ENCODE measurements at places on chromosomes 3 and 15.

GRCh38 chr3:76212679-76213078, 427.3 kb upstream of the ZNF717 start:
- DNase-seq, result no peak

DNA sequence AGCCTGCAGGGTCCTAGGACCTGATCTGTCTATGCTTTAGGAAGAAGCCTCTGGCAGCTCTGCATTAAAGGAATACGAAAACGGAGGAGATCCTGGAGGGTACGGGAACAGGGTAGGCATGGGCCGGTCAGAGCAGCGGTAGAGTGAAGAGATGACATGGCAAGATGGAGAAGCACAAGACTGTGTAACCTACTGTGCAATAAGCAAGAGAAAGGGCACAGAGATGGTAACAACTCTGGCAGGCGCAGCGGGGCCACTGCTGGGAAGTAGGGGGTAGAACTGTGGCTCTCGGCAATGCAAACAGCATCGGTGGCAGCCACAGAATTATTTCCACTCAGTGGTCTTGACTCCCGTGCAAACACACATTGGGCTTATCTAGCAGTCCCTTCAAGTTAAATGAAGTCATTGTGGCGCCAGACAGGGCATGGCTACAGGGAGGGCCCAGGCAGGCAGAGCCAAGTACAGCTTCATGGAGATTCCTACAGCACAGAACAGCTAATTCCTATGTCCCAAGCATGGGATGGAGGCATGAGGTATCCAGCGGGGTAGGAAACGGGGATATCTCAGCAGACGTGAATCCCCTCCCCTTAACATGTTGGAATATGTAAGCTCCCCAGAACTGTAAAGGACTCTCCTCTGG, 28.8 kb downstream of the WHAMM start:
- DNase-seq, result no peak

DNA sequence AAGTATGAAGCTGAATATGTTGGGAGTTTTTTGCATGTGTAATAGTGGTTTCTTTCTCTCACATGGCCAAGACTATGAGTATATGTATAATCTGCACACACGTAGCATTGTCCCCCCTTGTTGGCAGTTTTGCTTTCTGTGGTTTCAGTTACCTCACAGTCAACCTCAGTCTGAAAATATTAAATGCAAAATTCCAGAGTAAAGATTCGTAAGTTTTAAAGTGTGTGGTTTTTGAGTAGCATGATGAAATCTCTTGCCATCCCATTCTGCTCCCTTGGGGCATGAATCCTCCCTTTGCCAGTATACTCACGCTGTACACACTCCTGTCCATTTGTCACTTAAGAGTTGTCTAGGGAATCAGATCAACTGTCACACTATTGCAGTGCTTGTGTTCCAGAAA, 742.0 kb upstream of the CCDC54 start:
- DNase-seq, result no peak

GRCh38 chr15:48557335-48557734, 88.2 kb downstream of the FBN1 start:
- DNase-seq, result no peak

DNA sequence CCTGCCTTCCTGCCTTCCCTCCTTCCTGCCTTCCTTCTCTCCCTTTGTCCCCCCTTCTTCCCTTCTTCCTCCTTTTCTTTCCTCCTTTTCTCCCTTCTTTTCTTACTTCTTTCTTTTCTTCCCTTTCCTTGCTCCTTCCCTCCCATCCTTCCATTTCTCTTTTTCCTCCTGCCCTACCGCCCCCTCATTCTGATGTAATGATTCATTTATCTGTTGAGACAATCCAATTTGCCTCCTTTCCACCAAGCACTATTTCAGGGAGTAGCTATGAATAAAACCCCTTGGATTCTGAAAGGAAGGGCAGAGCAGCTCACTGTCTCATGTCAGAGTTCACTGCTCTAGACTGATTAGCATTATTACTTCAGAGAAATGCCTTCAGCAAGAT, 462.6 kb downstream of the PDCD6IP start:
- no peak for DNase-seq

DNA sequence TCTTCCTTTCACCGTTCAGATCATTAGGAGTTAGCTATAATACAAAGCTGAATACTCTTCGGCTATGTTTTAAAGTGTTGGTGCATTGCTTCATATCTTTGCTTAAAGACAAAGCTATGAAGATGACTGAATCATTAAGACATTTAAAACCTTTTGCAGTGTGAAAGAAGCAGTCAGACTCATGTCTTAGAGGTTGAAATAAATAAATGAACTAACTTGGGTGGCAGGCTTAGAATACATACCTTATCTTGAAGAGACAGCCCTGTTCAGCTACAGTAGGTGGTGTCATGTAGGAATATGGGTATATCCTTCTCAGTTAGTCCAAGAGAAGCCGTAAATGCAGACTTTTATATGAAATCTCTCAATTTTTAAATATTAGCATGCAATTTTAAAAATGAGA, 63.4 kb downstream of the OPA1 start:
- DNase-seq, result no peak

- DNase-seq, result no peak
Measured at GRCh38 chr3:126896968-126897367, 85.9 kb upstream of the PLXNA1 start.

GRCh38 chr3:65558826-65559225, 479.9 kb downstream of the MAGI1 start:
- DNase-seq, result no peak

DNA sequence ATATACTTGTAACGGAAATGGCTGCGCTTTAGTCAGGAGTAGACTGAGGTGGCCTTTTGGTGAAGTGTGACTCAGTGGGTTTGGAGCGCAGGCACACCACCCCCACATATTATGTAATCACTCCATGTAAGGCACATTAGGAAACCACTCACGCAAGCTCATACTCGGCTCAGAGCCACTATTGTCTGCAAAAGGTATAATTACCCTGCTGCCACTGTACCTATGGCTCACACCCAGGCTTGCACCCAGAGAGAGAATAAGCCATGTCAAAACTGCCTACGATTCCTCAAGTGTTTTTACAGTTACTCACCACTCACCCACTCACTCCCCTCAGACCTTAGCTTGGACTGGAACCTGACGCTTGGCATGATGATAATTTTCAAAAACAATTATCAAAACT, 611.9 kb upstream of the CCDC54 start:
- DNase-seq, result no peak

GRCh38 chr15:35713733-35714132, 167.8 kb upstream of the DPH6 start:
- no peak for DNase-seq

GRCh38 chr3:168497183-168497582, 401.5 kb upstream of the GOLIM4 start:
- DNase-seq, result no peak

DNA sequence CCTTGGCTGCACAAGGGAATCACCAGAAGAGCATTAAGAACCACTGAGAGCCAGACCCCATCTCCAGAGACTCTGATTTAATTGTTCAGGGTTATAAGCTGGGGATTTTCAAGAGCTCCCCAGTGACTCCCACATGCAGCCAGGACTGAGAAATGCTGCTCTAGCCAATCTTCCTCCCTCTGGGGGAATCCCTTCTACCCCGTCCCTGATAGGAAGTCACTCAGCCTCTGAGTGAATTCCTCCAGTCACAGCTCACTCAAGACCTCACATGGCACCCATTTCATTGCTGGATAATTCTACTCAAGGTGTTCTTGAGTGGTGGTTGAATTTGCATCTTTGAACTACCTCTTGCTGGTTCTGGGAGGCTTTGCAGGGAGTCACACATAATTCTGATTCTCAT, 10.7 kb downstream of the CCR3 start:
- DNase-seq, result no peak

DNA sequence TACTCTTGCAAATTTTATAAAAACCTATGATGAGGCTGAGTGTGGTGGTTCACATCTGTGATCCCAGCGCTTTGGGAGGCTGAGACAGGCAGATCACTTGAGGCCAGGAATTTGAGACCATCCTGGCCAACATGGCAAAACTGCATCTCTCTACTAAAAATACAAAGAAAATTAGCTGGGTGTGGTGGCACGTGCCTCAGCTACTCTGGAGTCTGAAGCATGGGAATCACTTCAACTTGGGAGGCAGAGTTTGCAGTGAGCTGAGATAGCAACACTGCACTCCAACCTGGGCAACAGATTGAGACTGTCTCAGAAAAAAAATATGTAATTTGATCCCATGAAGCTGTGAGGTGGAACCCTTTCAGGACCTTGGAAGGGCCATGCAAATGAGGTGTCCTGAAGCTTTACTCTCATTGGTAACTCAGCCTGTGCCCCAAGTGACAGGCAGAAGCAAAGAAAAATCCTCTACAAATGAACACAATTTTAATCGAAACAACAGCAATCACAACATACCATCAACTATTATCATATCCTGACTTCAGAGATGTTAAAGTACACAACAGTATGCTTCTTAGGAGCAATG, 84.6 kb upstream of the CDV3 start:
- no peak for DNase-seq

DNA sequence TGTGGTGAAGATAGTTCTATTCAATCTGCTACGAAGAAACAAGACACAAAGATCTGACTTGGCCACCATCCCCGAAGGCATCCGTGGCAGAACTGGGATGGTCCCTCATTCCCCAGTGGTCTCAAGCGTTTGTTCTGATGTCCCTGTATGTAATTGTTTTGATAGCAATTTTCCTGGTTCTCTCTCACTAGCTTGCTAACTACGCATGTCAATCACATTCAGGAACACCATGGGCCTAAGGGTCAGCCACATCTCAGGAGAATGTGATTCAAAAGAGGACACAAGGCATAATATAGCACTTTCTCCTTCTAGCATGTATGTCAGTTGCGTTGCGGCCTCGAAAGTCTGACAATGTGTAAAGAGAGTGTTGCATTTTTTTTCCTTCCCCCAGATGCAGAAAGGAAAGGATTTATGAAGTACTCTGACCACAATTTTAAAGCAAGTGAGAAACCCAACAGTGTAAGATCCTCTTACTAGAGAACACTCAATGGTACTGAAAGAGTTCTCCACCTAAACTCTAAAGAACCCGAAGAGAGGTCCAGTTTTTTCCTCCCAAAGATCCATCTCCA, 32.0 kb upstream of the TCF12 start:
- no peak for DNase-seq

DNA sequence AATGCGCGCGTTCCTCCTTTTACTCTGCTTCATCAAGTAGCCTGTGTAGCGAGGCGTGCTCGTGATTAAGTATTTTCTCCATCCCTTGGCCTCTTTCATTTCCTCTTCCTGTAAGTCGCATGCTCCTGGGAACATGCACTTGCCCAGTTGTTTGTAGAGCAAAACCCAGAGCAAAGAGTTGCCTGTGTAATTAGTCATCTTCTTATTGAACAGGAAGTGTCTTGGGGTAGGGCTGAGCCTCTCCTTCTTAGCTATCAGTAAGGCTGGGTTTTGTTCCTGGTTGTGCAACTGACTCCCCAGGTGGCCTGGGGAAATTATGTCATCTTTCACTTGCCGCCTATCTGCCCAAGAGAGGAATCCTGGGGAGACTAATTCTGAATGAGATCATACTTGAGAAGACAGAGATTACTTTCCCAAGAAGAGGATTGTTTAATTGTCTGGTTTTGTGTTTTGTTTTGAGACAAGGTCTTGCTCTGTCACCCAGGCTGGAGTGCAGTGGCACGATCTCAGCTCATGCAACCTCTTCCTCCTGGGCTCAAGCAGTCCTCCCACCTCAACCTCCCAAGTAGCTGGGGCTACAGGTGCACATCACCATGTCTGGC, 14.9 kb downstream of the LIPH start:
- DNase-seq, result no peak

DNA sequence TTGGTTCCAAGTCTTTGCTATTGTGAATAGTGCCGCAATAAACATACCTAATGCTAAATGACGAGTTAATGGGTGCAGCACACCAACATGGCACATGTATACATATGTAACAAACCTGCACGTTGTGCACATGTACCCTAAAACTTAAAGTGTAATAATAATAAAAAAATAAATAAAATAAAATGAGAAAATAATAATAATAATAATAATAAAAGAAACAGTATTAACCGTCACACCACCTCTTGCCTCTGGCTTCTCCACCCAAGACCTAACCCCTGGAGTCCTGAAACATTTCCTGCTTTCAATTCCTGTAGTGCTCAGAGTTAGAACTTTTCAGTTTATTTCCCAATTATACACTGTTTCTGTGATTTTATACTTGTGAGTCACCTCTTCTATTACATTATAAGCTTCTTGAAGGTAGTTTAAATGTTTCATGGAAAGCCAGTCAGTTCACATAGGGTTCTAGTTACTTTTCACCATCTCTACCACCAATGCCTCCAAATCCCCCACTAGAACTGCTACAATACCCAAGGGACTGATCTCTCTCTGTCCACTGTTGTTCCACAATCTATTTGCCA, 18.4 kb upstream of the GHSR start:
- DNase-seq, result no peak

DNA sequence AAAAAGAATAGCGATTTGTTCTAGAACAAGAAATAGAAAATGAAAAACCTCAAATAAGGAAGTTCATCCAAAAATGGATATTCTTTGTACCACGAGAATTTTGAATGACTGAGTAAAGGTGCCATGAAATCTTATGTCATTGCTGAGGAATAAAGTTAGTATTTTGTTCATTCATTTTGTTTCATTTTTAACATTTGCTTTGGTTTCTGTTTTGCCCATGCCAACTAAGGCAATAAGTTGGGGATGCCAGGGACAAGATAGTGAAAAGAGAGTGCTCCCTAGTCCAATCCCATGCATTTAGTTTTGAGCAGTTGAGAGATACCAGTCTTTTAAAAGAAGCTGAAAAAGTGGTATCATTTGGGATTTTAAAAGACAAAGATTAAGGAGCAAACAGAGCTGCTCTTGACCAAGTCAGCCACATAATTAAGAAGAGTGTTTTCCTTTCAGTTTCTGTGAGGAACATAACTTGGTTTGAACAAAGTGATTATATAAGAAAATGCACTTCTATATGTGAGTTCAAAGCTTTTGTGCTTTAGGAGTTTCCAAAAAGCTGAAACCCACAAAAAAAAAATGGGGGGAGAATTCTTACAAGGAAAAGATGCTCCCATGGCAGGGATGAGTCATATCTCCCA, 201.4 kb downstream of the PLOD2 start:
- no peak for DNase-seq

GRCh38 chr3:157922614-157923013, 183.6 kb downstream of the SHOX2 start:
- no peak for DNase-seq

DNA sequence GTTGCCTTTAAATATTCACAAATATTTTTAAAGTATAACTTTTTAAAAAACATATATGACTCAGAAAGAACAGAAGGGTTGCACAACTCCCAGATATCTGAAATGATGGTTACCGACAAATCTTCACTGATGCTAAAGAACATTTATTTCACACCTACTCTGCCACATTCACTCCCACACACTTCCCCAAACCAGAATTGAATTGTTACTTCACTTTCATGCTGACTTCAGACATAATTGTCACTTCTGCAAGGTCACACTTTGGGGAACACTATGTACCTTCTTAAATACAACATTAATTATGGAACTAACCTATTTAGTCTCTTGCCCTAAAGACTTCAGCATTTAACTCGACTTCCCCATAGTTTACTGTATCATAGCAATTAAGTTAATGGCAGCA, 795.1 kb downstream of the FHIT start:
- no peak for DNase-seq

GRCh38 chr15:51726302-51727073, 11.0 kb downstream of the LYSMD2 start:
- DNase-seq, result no peak

Data from right forelimb (tissue), 1 donor.